ENCODE measurements at places on chromosomes 1 and 21. TPM values are rescaled to one million over a fixed set of nuclear protein-coding genes. Genes with fewer than 3 reads are reported as not detected.

DNA sequence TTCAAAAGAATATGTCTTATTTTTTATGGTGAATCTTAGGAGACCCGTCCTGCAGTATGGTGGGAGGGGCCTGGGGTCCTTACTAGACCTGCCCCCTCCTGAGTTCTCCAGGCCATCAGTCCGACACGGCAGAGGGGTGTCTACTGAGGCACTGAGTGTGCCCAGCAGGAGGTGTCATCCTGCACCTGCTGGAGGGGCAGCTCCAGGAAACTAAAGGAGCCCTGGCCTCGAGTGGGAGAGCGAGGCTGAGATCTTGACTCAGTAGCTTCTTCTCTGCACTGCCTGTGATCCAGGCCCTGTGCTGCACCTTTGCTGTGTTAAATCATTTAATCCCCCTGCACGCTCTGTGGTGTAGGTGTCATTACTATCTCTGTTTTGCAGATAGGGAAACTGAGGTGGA lies 587.7 kb downstream of the PTPRU start:
- H3K27ac ChIP-seq = no peak overlapping the region
- H3K4me1 ChIP-seq = no peaks in the 10 kb centered on the region
- peaks cover 23% of the 10 kb centered on the region for H3K27me3 ChIP-seq
- no peaks in the 10 kb centered on the region for H3K36me3 ChIP-seq
- no peak for DNase-seq

GRCh38 chr21:33644383-33645074 lies 2.2 kb downstream of the ITSN1 start:
- H3K36me3 ChIP-seq = no peaks in the 10 kb centered on the region
- H3K4me3 ChIP-seq = no peak overlapping the region
- H3K27me3 ChIP-seq = no peaks in the 10 kb centered on the region
- peak overlapping the region; percentile 93 for H3K27ac ChIP-seq
- DNase-seq = no peak

DNA sequence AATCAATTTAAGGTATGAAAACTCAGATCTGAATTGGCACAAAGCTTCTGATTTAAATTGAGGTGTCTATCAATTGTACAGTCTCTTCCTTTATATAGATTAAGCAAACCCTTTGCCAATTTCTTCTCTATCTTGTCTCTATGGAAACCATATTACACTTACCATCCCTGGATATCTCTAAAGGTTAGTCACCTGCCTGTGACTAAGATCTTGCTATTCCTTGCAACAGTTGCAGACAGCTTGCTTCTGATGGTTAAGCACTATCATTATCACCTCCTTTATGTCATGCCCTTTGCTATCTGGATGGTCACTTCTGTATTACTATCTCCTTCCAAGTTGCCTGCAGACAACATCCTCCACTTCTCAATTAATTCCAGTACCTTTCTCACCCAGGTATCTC lies 998.6 kb upstream of the B3GALT2 start:
- H3K36me3 ChIP-seq = no peaks in the 10 kb centered on the region
- H3K27ac ChIP-seq = no peak overlapping the region
- H3K27me3 ChIP-seq = no peaks in the 10 kb centered on the region
- H3K4me3 ChIP-seq = no peak overlapping the region
- DNase-seq = no peak

DNA sequence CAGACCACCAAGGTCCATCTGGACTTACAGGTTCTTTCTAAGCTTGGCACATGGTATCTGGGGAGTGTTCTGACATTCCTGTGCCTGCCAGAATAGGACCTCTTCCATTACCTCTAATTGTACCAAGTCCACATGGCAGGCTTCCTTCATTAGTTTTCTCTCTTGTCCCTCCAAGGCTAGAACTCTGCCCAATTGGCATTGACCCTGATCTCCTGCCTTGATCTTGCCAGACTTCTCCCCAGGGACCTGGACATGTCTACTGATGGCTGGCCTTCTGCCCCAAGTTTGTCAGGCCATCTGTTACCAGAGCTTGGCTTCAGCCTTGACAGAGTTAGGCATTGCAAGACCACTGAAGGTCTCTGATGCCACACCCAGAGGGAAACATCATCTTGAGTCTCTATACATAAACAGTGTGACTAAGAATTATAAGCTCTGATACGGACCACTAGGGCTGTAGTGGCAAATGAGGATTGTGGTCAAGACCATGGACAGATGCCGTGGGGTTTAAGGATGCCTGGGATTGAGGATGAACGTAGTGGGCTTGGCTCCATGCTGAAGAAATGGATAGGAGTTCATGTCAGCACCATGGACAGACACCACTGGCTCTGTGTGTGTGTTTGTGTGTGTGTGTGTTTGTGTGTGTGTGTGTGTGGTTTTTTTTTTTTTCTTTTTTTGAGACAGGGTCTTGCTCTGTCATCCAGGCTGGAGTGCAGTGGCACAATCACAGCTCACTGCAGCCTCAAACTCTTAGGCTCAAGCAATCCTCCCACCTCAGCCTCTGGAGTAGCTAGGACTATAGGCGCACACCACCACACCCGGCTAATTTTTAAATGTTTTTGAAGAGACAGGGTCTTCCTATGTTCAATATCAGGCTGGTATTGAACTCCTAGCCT lies 19.5 kb upstream of the PSMB2 start:
- no peaks in the 10 kb centered on the region for H3K36me3 ChIP-seq
- no peaks in the 10 kb centered on the region for H3K4me1 ChIP-seq
- H3K27ac ChIP-seq = no peak overlapping the region
- H3K27me3 ChIP-seq = no peaks in the 10 kb centered on the region
- H3K4me3 ChIP-seq = no peak overlapping the region

- H3K27me3 ChIP-seq = no peaks in the 10 kb centered on the region
- DNase-seq = no peak
- H3K4me1 ChIP-seq = no peaks in the 10 kb centered on the region
- no peak overlapping the region for H3K4me3 ChIP-seq
- no peak overlapping the region for H3K27ac ChIP-seq
These were observed 236.6 kb downstream of the DSCAM start for GRCh38 chr21:40610345-40610744.

DNA sequence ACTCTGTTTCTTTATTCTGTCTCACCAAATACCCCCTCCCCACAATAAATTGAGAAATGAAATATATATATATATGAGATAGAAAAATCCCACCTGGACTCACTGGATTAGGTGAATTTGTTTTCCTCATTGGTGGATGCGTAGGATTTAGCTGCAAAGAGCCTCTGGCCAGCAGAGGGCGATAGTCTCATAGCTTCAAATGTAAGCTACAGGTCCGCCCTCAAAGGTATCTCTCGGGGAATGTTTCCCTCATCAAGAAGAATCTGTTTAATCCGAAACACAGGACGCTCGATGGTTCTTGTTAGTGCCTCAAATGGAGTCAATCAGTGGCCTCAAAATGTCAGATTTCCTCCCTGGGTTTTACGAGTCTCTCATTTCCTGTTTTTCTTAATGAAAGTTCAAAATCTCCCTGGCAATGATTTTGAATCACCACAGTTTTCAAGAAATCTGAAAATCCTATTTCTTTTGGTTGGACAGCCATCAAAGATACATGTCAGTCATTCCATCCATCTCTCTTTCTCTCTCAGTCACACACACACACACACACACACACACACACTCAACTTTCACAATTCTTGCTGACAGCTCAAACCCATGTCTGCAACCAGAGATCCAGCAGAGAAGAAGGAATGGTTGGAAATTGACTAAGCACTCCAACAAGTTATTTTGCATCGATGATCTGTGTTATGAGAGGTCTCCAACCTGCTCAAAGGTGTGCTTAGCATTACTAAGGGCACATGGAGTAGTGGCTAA lies 13.9 kb upstream of the CAMK1G start:
- no peaks in the 10 kb centered on the region for H3K4me1 ChIP-seq
- no peak overlapping the region for H3K27ac ChIP-seq
- DNase-seq = peak; percentile 66
- no peaks in the 10 kb centered on the region for H3K36me3 ChIP-seq
- peak overlapping the region; percentile 6 for H3K4me3 ChIP-seq

- H3K4me3 ChIP-seq = no peak overlapping the region
- peaks cover 11% of the 10 kb centered on the region for H3K4me1 ChIP-seq
These were observed 109.1 kb downstream of the MRPS6 start for GRCh38 chr21:34182436-34182835.

- H3K4me3 ChIP-seq = no peak overlapping the region
- no peaks in the 10 kb centered on the region for H3K27me3 ChIP-seq
- DNase-seq = no peak
- H3K36me3 ChIP-seq = peaks cover under 1% of the 10 kb centered on the region
- no peak overlapping the region for H3K27ac ChIP-seq
- peaks cover 51% of the 10 kb centered on the region for H3K4me1 ChIP-seq
These were observed 106.2 kb downstream of the PTPN14 start for GRCh38 chr1:214445199-214445598.

DNA sequence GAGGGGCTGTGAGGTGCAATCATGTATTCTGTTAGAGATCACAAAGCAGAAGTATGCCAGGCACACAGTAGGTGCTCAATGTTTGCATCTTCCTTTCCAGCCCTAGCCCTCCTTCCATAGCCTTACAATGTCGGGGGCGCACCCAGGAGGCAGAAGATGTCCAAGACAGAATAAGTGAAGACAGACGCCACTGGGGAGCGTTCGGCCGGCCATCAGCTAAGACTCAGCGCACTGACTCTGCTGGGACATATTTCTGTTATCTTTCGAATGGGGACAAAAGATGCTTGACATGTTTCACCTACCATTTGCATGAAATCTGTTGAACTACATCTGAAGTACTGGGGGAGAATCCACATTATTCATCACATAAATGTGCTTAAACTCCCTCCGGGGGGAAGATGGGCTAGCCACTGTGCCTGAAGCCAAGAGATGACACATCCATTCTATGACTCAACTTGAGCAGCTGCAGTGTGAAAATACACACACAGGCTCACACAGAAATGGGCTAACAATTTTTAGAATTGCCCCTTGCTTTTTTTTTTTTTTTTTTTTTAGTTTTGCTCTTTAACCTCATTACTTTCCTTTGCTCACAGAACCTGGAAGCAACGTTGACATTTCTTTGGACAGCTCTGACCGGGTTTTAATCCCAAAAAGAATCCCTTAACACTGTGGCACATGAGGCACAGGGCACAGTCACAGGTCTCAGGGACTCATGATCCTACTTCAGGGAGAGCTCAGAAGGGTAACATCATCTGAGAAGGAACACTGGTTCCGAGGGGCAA lies 7.9 kb downstream of the TIAM1 start:
- no peaks in the 10 kb centered on the region for H3K27me3 ChIP-seq
- peak; percentile 29 for DNase-seq
- H3K27ac ChIP-seq = no peak overlapping the region
- H3K4me3 ChIP-seq = no peak overlapping the region

GRCh38 chr1:234751678-234752077 lies 141.7 kb upstream of the IRF2BP2 start:
- no peak for DNase-seq
- peaks cover 27% of the 10 kb centered on the region for H3K4me1 ChIP-seq
- peak overlapping the region; percentile 37 for H3K27ac ChIP-seq
- no peaks in the 10 kb centered on the region for H3K36me3 ChIP-seq

- peak overlapping the region; percentile 51 for H3K27ac ChIP-seq
- no peaks in the 10 kb centered on the region for H3K36me3 ChIP-seq
- no peaks in the 10 kb centered on the region for H3K27me3 ChIP-seq
- no peak for DNase-seq
- no peaks in the 10 kb centered on the region for H3K4me1 ChIP-seq
These were observed 69.8 kb upstream of the FAM3B start for GRCh38 chr21:41246808-41247207.

DNA sequence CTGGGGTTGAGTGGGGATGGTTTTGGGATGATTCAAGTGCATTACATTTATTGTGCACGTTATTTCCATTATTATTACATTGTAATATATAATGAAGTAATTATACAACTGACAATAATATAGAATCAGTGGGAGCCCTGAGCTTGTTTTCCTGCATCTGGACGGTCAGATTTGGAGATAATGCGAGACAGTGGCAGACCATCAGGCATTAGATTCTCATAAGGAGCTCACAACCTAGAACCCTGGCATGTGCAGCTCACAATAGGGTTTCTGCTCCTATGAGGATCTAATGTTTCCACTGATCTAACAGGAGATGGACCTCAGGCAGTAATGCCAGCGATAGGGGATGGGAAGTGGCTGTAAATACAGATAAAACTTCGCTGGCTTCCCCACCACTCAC lies 77.9 kb upstream of the LRRC53 start:
- H3K36me3 ChIP-seq = no peaks in the 10 kb centered on the region
- H3K27ac ChIP-seq = no peak overlapping the region
- no peak overlapping the region for H3K4me3 ChIP-seq
- H3K4me1 ChIP-seq = no peaks in the 10 kb centered on the region
- no peaks in the 10 kb centered on the region for H3K27me3 ChIP-seq
- no peak for DNase-seq

DNA sequence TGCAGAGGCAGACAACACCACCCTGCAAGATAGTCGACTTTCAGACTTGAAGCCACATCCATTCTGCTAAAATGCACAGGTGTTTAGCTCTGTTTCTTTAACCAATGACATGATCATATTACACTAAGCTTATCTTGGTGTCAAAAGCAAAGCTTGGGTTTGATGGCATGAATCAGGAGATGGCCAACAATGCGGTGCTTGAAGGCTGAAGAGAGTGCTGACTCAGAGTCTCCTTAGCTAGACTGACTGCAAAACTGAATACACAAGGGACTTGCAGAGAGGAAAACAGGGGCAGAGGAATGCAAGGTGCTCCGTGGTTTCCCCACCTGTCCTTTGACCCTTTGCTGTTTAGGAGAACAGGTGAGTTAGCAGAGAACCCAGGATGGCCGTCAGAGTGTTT lies 262.6 kb downstream of the SIPA1L2 start:
- H3K4me1 ChIP-seq = no peaks in the 10 kb centered on the region
- DNase-seq = no peak
- no peaks in the 10 kb centered on the region for H3K36me3 ChIP-seq
- H3K4me3 ChIP-seq = no peak overlapping the region
- no peak overlapping the region for H3K27ac ChIP-seq
- no peaks in the 10 kb centered on the region for H3K27me3 ChIP-seq

DNA sequence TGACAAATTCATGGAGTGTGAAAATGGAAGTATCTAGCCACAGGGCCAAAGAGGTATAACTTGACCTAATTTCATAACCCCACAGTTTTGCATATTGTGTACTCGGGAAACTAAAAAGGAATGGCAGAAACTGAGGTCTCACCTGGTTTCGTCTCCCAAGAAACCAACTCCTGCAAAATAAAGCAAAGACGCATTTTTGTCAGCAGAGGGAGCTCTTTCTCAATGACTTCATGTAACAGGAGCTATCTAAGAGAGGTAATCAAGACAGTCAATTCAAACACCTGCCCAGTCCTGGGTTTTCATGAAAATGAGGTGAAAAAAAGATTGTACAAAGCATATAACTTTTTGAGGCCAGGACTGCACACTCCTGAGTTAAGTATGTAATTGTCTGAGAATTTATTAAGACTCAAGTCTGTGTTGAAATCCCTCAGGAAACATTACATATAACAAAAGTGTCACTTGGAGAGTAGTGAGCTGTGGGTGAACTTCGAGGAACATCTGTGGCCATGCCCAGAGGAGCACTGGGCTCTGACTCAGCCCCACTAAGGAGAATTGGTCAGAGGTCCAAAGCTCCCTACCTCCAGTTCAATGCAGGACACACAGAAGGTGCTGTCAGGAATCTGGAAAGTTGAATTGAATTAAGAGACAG lies 17.6 kb downstream of the FCRL4 start:
- DNase-seq = peak; percentile 32
- no peak overlapping the region for H3K4me3 ChIP-seq
- H3K4me1 ChIP-seq = no peaks in the 10 kb centered on the region
- no peaks in the 10 kb centered on the region for H3K36me3 ChIP-seq
- H3K27me3 ChIP-seq = no peaks in the 10 kb centered on the region
- no peak overlapping the region for H3K27ac ChIP-seq

XKR8 gene
- 2.2 TPM for total RNA-seq

ADORA1 gene
- 9.2 TPM for total RNA-seq

CHI3L1 gene
- 11.0 TPM for total RNA-seq

ANXA9 gene
- total RNA-seq = not detected

FYB2 gene
- total RNA-seq = 12.9 TPM

RPRD2 gene
- total RNA-seq = 28.3 TPM

Measured in heart right ventricle (tissue), 16 donors.